Neuronal stem cell (in vitro differentiated cells): ENCODE measurements at places on chromosomes 7 and 10.
A peak's percentile ranks its signal among the peaks of the same experiment; 100 is the strongest.

DNA sequence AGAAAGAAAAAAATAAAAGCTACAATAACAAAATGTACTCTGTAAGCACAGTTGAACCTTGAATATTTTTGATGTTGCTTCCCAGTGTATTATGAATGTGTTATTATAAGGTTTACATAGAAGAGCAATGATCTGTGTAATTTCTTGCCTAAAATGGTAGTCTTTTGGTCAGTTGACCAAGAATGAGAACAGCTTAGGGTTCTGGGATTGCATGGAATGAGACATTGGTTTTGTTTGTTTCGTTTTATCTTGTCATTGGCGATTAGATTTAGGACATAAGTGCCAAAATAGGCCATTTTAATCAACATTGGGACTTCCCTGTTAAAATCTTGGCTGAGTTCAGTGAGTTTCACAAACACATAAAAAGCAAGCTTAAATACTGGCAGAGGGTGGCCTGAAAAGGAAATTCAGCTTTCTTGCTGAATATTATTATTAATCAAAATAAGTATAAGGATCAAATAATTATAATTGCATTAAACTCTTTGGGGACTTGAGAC, 49.1 kb upstream of the GLCCI1 start:
- no peak overlapping the region for H3K4me3 ChIP-seq
- DNase-seq: no peak
- no peak overlapping the region for H3K27ac ChIP-seq
- H3K4me1 ChIP-seq: peaks cover 10% of the 10 kb centered on the region

DNA sequence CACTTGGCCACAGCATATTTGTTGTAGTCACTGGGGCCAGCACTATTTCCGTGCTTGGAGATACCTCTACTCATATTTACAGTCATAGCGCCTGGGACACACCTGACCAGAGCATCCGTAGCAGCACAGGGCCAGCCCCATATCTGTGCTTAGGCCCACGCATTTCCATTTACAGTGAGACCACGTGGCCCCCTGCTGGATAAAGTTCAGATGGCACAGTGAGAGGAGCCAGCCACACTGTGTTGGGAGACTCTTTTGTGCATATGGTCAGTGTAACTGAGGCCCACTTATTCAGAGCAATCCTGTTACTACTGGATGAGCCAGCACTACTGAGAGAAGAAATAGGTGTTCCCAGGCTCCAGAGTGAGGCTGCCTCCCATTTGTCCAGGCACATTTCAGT, 455.3 kb downstream of the REEP3 start:
- H3K4me1 ChIP-seq: no peaks in the 10 kb centered on the region
- DNase-seq: peak; percentile 29
- H3K27ac ChIP-seq: no peak overlapping the region
- no peak overlapping the region for H3K4me3 ChIP-seq
- H3K36me3 ChIP-seq: no peaks in the 10 kb centered on the region

DNA sequence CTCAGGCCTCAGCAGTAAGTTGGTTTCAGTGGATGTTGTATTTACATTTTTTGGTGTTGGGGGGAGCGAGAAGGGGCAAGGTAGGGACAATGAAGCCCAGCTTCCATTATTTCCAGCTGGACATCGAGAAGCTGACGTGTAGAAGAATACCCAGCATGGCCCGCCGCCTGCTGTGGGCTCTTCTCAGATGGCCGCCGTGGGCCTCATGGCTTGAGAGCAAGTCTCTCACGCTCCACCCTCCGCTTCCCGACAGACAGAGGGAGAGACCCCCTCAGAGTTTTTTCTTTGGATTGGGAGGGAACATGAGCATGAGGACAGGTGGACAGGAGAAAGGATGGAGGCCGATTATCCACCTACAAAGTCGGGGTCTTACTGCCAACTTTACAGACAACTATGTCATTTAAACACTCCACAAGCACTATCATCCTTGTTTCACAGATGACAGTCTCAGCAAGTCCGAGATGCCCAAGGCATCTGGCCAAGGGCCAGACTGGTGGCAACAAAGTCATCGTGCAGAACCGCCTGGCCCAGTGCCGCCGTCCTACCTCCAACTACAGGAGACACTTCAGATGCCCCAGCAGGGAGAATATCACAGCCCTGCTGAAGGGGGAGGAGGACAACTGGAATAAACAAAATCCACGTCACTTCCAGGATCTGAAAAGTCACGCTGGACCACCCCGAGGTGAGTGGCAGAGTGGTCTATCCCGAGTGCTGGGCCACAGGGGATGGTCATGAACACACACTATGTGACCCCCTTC, 195.9 kb downstream of the DIP2C start:
- no peak overlapping the region for H3K4me3 ChIP-seq
- peaks cover 9% of the 10 kb centered on the region for H3K4me1 ChIP-seq
- no peak overlapping the region for H3K27ac ChIP-seq
- peaks cover 9% of the 10 kb centered on the region for H3K36me3 ChIP-seq
- H3K27me3 ChIP-seq: no peaks in the 10 kb centered on the region
- no peak for DNase-seq

GRCh38 chr7:111358915-111359314, 203.4 kb downstream of the IMMP2L start:
- no peaks in the 10 kb centered on the region for H3K27me3 ChIP-seq
- H3K27ac ChIP-seq: no peak overlapping the region
- H3K36me3 ChIP-seq: no peaks in the 10 kb centered on the region
- no peak overlapping the region for H3K4me3 ChIP-seq
- H3K4me1 ChIP-seq: no peaks in the 10 kb centered on the region

GRCh38 chr10:69439813-69440506, 11.3 kb upstream of the TSPAN15 start:
- no peaks in the 10 kb centered on the region for H3K36me3 ChIP-seq
- no peaks in the 10 kb centered on the region for H3K4me1 ChIP-seq
- H3K27me3 ChIP-seq: no peaks in the 10 kb centered on the region
- H3K4me3 ChIP-seq: no peak overlapping the region
- no peak for DNase-seq
- no peak overlapping the region for H3K27ac ChIP-seq

DNA sequence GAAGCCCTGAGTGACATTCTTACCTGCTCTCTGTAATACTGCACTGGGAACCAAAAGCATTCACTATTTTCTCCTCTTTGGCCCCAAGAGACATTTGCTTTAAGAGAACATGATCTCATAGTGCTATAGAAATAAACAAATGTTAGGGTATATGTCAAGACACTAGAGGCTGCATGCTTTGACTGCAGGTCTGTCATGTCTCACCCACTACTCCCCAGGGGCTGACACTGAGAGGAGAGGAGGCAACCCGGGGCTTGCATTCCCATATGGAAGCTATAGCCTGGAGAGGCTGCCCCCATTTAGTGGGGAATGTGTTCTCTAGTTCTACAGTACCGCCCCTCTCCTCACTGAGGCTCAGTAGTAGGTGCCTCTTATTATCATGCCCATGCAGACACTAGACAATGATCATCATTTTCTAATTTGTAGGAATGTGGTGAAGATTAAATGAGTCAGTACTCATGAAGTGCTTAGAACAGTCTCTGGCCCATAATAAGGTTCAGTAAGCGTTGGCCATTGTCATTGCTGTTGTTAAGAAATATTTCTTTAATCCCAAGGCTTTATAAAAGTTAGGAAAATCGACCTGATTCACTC, 4.9 kb upstream of the SLF2 start:
- no peak for DNase-seq
- H3K36me3 ChIP-seq: no peaks in the 10 kb centered on the region
- no peaks in the 10 kb centered on the region for H3K27me3 ChIP-seq
- peaks cover 12% of the 10 kb centered on the region for H3K4me1 ChIP-seq

DNA sequence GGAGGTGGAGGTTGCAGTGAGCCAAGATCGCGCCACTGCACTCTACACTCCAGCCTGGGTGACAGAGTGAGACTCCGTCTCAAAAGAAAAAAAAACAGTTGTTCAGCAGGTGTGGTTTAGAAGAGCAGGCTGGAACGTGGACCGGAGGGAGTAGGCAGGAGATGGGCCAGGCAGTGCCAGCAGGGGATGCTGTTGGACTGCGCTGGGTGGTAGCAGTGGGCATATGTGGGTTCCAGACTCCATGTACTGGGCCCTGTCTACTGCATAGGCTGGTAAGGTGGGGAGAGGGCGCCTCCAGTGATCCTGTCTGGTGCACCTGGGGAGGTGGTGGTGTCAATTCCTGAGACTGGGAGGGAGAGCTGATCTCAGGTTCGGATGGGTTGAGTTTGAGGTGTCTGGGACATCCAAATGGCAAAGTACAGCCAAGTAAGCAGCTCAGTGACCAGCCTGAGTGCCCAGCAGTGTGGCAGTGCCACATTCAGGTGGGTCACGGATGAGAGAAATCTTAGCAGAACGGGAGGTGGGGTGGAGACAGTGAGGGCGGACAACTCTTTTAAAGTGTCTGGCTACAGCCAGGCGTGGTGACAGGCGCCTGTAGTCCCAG, 25.9 kb downstream of the SFXN4 start:
- peak; percentile 11 for DNase-seq
- H3K27me3 ChIP-seq: no peaks in the 10 kb centered on the region
- H3K4me3 ChIP-seq: no peak overlapping the region
- H3K27ac ChIP-seq: no peak overlapping the region
- no peaks in the 10 kb centered on the region for H3K4me1 ChIP-seq
- H3K36me3 ChIP-seq: peaks cover 16% of the 10 kb centered on the region

DNA sequence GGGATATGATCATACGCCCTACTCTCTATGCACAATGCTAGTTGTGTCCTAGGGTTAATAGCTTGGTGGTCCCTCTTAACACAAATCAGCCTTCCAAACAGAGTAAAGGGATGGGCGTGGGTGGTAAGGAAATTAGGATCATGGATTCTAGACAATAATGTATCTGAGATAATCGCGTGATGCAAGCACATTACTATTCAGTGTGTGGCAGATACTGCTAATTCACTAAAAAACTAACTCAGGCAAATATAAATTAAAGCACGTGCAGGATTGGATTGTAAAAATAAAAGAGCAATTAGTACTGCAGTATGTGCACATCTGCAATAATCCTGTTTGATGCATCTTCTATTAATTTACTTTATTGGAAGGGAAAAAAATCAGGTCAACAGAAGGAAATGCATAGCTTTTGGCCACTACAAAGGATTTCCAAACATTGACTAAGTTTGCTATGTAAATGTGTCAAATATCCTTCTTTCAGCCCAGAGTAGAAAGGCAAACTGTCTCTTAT, 22.0 kb downstream of the TWIST1 start:
- H3K4me1 ChIP-seq: no peaks in the 10 kb centered on the region
- H3K36me3 ChIP-seq: no peaks in the 10 kb centered on the region
- no peak for DNase-seq
- H3K27ac ChIP-seq: no peak overlapping the region
- H3K27me3 ChIP-seq: no peaks in the 10 kb centered on the region

GRCh38 chr10:129078346-129078745, 388.7 kb upstream of the MGMT start:
- H3K27me3 ChIP-seq: no peaks in the 10 kb centered on the region
- no peak overlapping the region for H3K27ac ChIP-seq
- no peak overlapping the region for H3K4me3 ChIP-seq
- no peaks in the 10 kb centered on the region for H3K36me3 ChIP-seq
- no peaks in the 10 kb centered on the region for H3K4me1 ChIP-seq
- DNase-seq: no peak

DNA sequence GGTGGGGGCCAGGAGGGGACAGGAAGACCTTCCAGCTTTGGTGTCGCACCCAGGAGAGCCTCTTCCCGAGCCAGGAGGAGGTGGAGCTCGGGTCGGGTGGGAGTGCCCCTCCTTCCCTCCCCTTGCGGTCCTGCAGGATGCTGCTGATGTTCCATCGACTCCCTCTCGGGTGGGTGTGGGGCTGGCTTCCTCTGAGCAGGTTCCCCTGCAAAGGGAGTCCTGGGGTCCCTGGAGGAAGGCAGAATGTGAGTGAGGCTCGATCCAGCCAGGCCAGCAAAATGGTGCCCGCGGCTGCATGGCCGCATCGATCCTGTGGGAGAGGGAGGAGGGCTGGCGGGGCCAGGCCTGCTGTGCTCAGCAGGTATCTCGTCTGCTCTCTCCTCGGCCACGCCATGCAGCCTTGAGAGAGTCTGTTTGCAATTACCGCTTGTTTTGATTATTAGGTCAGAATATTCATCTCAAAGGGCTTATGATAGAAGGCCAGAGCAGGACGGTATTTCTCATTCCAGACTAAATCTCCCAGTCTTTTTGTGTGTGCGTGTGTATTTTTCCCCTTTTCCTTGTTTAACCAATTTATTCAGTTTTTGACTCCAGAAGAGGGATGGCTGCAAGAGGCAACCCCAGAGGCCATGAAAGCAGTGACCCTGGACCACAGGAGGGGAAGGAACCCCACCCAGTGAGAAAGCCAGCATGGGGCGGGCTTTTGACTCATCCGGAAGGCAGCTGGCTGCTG, 137.3 kb upstream of the ZMIZ1 start:
- H3K27me3 ChIP-seq: peaks cover 39% of the 10 kb centered on the region
- no peak overlapping the region for H3K4me3 ChIP-seq
- no peak for DNase-seq
- no peaks in the 10 kb centered on the region for H3K36me3 ChIP-seq
- H3K4me1 ChIP-seq: peaks cover 8% of the 10 kb centered on the region
- H3K27ac ChIP-seq: no peak overlapping the region

DNA sequence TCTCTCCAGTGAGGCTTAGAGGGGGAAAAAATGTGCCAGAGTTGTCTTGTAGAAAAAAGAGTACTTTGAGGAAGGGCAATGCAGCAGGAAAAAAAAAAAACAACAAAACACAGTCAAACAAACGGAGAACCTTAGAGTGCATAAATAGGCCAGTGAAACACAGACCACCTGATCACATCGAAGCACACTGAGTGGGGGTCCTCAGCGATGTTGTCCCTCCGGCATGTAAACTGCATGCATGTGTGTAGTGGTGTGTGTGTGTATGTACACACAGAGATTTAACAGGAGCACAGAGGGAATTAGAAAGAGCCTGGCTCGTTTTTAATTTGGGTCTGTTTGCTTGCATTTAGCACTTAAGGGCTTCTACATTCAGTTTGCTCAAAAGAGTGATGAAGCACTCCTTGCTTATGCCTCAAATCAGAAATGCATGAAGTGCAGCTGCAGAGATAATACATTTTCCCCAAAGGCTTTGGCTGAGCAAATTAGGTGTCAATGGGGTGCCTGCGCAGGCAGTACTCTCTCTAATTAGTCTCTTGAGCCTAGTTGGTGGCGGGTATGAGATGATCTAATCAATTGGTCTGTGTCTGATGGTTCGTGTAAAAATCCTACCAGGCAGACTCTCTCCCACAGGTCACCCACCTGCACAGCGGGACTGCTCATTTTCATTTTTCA, 62.7 kb upstream of the FZD1 start:
- H3K4me1 ChIP-seq: peaks cover 4% of the 10 kb centered on the region
- H3K36me3 ChIP-seq: no peaks in the 10 kb centered on the region
- peak overlapping the region; percentile 63 for H3K27ac ChIP-seq
